A172 (cell line): ENCODE measurements at places on chromosomes 2 and 18.

DNA sequence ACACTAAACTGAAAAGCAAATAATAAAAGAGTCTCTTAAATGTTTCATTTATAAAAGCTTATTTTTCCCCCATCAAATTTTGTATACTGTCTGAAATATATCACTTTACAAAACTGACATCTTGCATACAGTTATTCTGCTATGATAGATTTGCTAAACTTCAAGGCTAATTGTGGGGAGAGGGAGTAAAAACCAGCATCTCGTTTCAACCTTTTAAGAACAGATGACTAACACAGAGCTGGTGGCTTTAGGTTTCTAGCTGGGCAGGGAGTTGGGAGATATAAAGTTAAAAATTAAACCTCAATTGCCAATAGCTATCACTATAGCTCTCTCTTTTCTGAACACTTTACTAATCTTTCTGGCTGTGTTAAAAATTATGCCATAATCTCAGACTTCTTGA, 23.5 kb downstream of the C1D start:
- no peak for DNase-seq

DNA sequence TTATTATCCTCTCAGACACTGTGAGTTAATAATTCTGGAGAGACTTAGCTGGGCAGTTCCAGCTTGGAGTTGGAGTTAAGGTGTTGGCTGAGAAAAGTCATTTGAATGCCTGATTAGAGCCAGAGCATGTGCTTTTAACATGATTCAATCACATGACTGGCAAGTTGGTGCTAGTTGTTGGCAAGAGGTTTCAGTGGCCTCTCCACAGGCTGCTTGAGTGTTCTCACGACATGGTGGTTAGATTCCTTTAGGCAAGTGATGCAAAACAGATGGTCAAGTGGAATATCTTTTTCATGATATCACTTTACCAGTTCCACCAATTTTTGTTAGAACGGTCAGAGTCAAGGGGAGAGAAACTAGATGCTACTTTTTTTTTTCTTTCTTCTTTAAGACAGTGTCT, 262.7 kb upstream of the FN1 start:
- no peak for DNase-seq

- no peak for DNase-seq
Observed at GRCh38 chr2:212607080-212607479, 68.5 kb upstream of the ERBB4 start.

DNA sequence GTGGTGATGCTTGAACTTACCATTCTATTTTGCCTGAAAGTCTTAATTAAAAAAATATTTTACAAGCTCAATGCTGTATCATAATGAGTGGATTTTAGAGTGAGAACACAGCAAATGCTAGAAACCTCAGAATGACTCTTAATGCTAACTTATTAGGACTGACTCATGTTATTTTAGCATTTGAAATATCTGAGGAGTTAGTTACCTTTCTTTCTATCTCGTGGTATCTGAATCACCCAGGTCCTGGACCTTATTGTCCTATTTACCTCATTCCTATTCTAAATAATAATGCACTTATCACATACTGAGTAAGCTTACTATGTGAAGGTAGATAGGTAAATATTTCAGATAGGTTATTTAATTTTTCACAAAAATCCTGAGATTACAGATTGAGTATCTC, 70.7 kb downstream of the SOS1 start:
- DNase-seq: peak; percentile 3

DNA sequence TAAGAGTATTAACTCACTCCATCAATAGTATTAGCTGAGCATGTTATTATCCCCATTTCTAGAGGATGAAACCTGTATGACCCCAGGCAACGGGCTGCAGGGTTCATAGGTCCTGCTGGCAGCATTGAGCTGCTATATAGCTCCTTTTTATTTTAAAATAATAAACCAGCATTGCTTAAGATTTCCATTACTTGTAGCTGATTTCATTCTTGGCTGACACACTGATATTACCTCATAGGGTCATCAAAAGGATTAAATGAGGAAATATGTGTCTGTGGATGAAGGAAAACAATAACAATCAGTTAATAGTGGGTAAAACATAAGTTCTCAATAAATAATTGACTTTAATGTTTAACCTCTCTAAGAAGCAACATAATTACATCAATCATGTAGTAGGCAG, 48.3 kb upstream of the NRP2 start:
- DNase-seq: no peak

- DNase-seq: peak; percentile 18
Observed at GRCh38 chr2:183740241-183740640, 616.0 kb downstream of the NUP35 start.

DNA sequence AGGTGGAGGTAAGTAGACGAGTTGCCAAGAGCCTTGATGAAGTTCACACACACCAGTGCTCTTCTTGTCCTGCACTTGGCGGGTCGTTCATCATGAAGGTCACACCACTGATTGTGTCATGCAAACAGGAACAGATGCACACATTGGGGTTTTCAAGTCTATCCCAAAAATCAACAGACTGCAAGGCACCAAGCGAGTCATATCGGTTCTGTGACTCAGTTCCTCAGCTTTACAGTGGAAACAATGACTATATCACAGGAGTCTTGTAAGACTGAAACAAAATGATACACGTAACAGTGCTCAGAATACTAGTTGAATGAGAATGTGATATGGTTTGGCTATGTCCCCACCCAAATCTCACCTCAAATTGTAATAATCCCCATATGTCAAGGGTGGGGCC, 526.9 kb upstream of the ID2 start:
- DNase-seq: peak; percentile 41

DNA sequence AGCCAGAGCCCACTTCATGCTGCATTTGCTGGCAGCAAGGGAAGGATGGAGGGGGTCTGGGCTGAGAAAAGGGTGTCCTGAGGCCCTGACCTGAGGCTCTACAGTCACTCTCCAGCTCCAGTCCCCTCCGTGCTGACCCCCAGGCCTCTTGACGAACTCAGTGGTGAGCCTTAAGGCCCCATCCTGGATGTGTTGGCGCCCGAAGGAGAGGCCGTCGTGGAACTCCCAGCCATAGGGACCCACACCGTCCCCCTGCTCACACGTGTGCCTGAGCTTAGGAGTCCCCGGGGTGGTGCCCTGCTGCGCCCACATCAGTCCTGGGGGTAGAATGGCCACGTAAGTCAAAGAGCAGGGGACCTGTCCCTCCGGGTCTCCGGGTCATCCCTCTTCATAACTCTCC, 776 bp downstream of the MOGS start:
- DNase-seq: no peak

DNA sequence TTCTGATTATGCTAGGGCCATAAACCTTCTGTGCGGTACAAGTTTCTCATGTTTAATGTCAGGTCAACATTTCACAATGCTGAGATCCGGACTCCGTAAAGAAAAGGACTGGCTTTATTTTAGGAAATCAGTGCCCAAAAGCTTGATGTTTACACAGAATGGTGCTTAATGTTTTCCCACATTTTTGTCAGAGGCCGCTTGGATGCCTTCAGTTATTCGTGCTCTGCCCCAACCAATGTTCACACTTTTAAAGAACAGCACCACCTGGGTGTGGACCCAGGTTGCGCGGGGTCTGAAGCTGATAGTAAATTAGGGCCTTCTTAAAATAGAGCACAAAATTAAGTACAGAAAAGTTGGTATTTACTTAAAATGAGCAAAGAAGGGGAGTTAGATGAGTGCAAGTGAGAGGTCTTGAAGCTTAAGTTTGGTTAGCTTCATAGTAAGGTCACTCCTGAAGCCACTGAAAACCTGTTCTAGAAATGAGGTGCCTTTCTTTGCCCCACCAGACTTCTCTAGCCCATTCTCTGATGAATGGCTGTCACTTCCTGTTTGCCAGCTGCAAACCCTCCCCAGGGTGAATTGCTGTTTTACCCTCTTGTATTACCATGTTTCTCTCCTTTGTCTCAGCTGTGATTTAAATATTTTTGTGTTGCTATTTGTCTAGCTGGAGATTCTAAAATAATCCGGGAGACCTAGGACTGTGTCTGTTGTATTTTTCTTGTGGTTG, 20.5 kb downstream of the SLC3A1 start:
- no peak for DNase-seq

- DNase-seq: no peak
Observed at GRCh38 chr2:3505771-3506170, 13.6 kb downstream of the ADI1 start.

DNA sequence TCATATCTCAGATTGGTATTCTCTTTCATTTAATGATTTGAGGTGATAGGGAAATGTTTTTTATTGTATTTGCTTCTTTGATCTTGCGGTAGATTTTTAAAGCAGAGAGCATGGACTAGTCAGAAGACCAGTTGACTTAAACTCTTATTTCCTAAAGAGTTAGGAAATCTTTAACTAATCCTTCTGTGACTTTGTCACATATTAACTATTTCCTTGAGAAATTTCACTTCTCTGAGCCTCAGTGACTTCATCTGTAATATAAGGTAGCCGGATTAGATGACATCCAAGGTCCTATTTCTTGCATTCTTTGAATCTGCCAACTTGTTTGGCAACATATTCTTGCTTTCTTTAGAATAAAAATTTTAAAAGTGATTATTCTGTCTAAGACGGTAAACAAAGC, 55.6 kb downstream of the MTX2 start:
- DNase-seq: no peak

DNA sequence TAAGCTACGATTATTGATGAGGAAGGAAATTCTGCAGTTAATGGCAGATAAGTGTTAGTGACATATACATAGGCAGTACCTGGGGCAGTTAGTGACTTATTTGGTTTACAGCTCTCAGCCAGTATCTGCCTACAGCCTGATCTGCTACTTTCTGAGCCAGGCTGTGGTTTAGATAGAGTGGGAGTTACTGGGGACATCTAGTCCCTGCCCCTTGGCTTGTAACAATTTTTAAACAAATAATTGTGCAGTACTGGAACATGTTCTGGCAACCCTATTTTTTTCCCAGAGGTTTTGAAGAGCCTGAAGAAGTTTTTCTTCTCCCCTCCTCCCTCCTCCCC, 2.3 kb downstream of the KIF5C start:
- no peak for DNase-seq

GRCh38 chr18:79420033-79420745, 24.5 kb downstream of the NFATC1 start:
- DNase-seq: no peak

DNA sequence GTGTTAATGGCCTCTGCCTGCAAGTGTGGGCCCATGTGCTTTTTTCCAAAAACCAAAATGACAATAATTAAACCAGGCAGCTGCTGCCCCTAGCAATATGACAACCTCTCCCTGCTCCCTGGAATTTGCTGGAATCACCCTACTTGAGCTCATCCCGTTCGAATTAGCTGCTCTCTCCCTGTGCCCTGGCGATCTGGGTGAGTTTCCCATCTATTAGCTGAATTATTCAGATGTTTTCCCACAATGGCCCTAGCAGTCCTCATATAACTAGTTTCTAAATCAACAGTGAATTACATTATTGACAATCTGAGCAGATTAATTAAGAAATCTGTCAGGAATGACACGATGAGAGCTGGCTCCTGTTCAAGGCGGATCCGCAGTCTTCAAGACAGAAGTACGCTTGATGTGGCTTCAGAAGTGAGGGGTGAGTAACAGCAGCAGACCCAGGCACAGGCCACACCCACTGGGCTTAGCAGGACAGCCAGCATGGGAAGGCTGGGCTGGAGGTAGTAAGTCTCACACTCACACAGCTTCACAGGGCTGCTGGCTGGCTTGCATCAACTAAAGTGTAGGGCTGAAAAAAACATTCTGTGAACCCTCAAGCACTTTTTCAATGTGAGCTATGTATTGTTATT, 366.2 kb upstream of the ID2 start:
- DNase-seq: no peak

- DNase-seq: no peak
Observed at GRCh38 chr2:222728621-222729020, 57.2 kb downstream of the MOGAT1 start.

- no peak for DNase-seq
Observed at GRCh38 chr2:160465002-160465401, 28.6 kb downstream of the RBMS1 start.

DNA sequence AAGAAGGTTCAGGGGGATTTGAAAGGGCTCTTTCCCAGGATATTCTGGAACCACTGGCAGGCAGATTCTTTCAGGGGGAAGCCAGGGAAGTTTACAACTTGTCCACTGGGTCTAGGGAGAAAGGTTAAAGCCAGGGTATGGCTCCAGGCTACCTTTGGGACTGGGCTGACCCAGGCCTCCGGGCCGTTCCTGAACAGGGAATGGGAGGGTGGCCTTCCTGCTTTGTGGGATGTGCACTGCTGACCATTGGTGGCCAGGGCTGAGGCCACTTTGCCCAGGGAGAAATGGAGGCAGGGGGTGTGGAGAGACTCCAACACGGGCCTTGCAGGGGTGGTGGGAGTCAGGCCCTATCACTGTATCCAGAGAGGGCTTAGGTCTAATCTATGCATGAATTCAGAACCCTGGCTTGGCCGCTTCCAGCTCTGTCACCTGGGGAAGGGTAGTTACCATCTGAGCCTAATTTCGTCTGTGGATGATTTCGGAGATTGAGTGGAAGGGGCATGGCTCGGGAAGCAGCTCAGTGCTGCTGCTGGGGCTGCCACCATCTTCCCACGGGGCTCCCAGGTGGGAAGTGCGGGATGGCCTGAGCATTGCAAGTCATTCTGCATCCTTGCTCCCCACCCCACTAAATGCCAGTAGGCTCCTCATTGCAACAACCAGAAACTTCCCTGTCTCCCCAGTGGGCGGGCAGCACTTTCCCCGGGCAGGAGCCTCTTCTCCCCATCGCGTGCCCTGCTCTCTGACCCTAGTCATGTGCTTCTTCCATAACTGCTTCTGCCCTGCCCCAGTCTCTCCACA, 57.1 kb upstream of the OTOF start:
- DNase-seq: no peak

- DNase-seq: peak; percentile 8
Observed at GRCh38 chr18:74682991-74683297, 85.3 kb downstream of the ZNF407 start.

DNA sequence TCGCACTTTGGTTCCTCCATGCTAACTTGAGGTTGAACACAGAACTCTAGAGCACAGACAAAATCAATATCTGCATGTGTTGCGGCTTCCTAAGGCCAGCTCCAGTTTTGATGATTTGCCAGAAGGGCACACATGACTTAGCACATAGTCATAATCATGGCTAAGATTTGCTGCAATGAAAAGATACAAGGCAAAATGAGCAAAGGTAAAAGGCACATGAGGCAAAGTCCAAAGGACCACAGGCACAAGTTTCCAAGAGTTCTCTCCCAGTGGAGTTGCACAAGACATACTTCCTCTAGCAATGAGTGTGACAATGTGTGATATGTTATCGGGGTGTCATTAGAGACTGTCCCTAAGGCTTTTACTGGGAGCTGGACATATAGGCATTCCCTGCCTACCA, 24.2 kb upstream of the CXXC1 start:
- DNase-seq: no peak

DNA sequence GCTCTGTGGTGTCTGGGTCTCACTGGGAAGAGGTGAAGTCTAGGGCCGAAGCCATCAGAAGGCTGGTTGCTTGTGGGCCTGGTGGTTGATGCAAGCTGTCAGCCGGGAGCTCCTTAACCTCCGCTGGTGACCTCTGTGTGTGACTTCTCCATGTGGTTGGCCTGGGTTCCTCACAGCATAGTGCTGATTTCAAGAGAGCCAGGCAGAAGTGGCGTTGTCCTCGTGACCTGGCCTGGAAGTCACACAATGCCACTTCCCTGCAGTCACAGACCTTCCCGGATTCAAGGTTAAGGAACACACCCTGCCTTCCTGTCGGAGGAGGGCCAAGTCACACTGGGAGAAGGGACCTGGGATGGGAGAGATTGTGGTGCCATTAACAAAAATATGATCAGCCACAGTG, 303.7 kb upstream of the HS6ST1 start:
- no peak for DNase-seq
